Stimulated activated effector memory CD8-positive, alpha-beta T cell treated with anti-CD3 and anti-CD28 coated beads, Interleukin-12 subunit alpha, Interleukin-12 subunit beta, amount 100 ng/mL, for 72 hours (primary cell): ENCODE measurements at places on chromosomes 4 and X.

DNA sequence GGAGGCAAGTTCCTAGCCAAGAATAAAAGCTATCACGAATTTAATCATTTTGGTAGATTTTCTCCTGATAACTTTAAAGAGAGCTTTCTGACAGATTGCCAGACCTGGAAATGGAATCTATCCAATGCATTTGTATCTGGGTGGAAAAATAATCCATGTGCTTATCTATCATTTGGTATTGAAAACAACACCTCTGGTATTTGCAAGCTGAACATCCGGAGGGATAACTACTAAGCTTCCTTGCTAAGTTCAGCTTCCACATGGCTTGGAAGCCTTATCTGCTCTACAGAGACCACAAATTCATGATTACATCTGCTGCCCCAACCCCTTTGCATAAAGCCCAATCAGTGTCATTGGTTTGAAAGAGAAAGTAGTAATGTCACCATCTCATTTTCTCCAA lies 230.7 kb downstream of the GPC3 start:
- no peak for DNase-seq

DNA sequence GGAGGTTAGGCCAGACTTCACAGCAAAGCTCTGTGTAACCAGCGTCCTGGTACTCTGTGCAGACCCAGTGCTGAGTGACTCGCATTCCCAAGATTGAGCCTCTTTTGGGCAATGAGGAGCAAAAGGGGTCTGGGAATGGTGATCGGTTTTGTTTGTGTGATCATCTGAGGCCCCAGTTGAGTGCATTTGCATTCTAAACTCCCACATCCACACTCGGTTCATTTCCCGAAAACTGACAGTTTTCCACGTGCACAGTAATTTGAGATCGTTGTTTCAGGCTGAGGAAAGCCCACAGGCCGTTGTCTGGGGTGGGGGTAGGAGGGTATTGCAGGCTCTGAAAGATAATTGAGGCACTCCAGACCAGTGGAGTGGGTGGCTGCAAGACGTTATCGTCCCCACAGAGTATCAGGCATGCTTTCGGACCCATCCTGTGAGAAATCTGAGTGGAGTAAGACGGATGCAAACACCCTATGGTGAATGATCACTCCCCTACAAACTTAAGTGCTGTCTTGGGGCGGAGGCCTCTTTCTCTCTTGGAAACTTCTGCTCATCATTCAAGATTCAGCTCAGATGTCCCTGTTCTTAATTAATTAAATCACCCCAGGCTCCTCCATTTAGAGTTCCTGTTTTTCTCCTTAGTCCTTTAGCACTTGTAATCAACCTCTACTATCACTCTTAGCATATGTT lies 96.1 kb downstream of the AFF1 start:
- no peak for DNase-seq

DNA sequence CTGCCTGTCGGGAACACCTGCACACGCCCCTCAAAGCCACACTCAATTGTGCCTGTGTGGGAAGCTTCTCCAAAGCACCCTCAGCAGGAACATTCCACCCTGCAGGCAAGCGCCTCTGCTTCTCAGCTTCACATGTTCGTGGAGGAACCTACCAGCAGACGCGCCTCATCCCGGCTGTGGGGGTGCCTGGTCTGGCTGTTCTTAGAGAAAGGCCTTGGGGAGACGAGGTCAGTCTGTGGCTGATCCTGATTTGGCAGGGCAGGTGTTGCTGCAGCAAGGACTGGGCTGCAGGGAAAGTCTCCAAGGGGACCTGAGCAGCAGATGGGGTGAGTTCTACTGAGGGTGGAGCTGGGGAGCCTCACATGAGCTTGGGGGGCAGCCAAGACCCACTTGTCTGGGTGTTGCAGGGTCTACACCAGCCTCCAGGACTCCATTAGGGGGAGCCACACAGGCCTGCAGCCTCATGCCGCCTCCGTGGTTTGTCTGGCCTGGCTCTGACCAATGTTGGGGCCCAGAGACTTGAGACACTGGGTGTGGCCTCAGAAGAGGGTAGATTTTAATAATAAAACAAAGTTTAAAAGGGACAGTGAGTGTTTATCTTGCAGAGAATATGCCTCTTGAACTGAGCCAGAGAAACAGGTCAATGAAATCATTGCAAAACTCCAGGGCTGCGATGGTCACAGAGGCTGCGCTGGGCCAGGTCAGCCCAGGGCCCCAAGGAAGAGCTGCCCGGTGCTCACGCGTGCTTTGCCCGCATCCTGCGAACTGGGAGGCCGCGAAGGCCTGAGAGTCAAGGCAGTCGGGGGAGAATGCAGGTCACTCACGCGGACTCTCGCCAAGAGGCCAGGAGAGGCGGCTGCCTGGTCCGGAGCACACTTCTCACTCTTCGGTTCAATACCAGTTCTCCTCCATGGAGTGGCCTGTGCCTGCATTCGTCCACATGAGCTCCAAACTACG lies 21.1 kb downstream of the RNF212 start:
- DNase-seq: no peak

- no peak for DNase-seq
These were observed 28.0 kb upstream of the AMOT start for GRCh38 chrX:112868586-112868985.

GRCh38 chr4:159206427-159206871 lies 103.6 kb downstream of the RAPGEF2 start:
- no peak for DNase-seq

DNA sequence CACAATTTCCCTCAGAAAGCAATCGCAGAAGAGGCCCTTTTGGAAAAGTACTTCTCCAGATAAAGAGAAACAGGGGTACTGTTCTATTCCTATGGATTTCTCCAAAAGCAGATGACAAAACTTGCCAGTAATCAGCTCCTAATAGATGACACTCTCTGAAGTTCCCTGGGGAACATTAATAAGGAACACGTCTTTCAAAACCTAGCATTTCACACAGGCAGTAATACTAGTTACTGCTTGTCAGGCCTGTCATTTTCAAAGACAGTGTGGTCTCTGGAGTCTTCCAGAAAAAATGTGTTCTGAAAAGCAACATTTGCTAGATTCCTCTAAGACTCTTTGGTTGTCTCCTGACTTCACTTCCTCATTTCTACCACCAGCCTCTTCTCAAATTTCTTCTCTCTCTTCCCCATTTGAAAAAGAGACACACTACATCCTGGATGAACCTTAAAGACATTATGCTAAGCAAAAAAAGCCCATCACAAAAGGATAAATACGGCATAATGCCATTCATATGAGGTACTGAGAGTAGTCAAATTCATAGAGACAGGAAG lies 47.3 kb downstream of the CHRDL1 start:
- DNase-seq: no peak

GRCh38 chr4:126954537-126955291 lies 678.0 kb upstream of the INTU start:
- no peak for DNase-seq

DNA sequence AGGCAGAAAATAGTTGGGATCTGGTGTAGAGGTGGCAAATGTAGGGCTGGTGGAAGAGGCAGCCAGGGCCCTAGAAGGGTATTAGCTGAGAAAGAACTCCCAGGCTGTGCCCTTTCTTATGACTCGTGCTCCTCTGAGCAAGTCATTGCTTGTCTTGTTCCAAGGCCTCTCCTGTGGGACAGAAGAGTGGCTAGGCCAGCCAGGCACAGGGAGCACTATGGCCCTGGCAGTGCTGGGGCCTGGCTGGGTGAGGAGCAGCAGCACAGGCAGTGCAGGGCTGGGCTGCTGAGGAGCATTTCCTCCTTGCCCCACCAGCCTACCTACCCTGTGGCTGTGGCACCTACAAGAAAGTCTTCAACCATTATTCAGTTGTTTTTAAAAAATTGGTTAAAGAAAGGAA lies 298.5 kb upstream of the NR3C2 start:
- DNase-seq: no peak

DNA sequence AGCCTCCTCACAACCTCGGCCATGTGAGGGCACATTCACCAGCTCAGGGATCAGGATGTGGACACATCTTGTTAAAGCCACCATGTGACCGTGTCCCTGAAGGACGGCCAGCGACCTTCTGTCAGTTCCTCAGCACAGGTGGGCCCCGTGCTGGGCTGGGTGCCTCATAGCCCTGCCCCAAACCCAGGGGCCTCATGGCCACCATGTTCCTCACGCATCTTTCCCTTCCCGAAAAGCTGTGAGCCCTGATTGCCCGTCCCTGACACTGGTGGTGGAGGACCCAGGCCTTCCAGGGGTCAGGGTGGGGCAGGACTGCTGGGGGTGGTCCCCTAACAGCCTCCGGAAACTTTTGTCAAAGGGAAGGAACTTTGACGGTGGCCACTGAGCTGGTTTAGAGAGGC lies 60.1 kb upstream of the ADRA2C start:
- no peak for DNase-seq

GRCh38 chr4:8101213-8102075 lies 57.2 kb downstream of the ABLIM2 start:
- no peak for DNase-seq

DNA sequence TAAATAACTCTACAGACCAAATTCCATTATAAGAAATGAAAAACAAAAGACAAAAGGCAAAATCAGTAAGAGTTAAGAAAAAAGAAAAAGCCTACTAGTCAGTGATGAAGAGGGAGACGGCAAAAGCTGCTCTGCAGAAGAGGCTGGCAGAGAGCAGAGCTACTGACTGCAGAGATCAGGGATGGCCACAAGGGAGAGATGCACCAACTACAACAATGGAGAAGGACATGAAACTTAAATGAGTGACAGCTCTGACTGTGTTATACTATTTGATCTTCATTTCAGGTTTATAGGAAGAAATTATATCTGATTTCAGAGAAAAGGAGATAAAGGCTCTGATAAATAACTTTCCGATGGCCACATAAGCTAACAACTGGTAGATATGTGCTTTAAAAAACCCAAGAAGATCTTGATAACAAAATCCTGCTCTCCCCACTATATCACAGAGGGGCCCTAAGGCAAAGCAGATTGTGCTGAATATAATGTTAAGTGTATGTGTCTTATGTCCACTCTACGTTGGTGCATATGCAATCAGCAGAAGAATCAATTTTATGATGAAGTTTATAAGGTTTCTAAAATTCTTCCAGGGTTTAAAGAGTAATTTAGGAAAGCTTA lies 58.4 kb upstream of the COX18 start:
- DNase-seq: no peak

GRCh38 chrX:149825424-149825823 lies 43.7 kb downstream of the MAGEA9 start:
- peak; percentile 56 for DNase-seq

GRCh38 chr4:86493460-86493859 lies 100.7 kb upstream of the PTPN13 start:
- no peak for DNase-seq

GRCh38 chrX:44155126-44155525 lies 181.9 kb upstream of the NDP start:
- no peak for DNase-seq

- DNase-seq: no peak
These were observed 48.5 kb downstream of the FSTL5 start for GRCh38 chr4:162115333-162115732.

GRCh38 chrX:73447311-73447794 lies 500 bp downstream of the CDX4 start:
- DNase-seq: no peak

- DNase-seq: no peak
These were observed 991.1 kb downstream of the STPG2 start for GRCh38 chr4:97152149-97152548.

- DNase-seq: peak; percentile 59
These were observed 636 bp downstream of the BCOR start for GRCh38 chrX:40097141-40097503.

DNA sequence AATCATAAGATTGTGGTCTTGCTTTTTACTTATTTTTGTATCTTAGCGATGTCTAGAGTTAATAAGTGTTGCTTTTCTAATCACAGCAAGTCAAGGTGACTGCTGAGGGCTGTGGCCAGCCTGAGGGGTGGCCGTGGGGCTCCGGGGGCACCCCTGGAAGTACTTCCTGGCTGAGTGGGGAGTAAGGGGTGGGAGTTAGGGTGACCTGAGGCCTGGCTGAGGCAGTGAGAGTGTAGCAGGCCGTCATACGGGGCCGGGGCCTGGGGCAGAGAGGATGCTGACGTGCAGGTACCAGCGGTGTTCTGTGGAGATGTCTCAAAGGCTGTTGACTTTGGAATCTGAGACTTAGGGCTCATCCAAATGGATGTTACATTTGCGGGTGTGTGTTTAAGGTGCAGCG lies 29.3 kb downstream of the PIGG start:
- DNase-seq: no peak

DNA sequence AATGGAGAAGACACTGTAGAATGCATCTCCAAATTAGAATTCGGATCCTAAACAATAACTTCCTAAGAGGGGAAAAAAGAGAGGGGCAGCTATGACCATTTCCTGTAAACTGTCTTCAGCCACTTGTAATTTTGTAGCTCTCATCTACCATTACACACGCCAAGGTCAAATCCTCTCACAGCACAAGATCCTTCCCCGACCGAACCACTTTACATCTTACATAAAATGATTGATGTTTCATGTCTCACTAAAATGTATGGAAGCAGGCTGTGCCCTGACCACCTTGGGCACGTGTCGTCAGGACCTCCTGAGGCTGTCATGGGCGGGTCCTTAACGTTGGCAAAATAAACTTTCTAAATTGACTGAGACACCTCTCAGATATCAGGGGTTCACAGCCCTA lies 24.1 kb upstream of the PBDC1 start:
- DNase-seq: peak; percentile 55

GRCh38 chr4:138609943-138610350 lies 367.8 kb upstream of the SLC7A11 start:
- no peak for DNase-seq

DNA sequence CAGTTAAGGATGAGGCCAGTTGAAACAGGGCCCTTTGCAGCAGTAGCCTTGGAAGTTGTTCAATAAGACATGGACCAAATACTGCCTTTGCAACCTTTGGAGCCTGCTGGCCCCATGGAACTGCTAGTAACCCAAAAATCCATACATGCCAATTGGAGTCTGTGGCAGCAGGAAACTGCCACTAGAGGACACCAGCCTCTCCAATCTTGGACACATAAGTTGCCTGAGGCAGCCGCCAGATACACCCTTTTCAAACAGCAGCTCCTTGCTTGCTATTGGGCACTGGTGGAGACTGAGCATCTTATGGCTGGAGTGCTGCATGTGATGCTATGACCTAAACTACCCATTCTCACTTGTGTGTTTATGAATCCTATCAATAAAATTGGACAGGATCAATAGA lies 14.8 kb upstream of the LAP3 start:
- DNase-seq: no peak

GRCh38 chr4:120088507-120088906 lies 21.9 kb upstream of the MAD2L1 start:
- no peak for DNase-seq

- no peak for DNase-seq
These were observed 20.3 kb upstream of the HGFAC start for GRCh38 chr4:3421470-3421869.
